ENCODE measurements at places on chromosomes 11 and 22. TPM values are rescaled to one million over a fixed set of nuclear protein-coding genes. Genes with fewer than 3 reads are reported as not detected.

The SHISA8 gene
- not detected for total RNA-seq

The CTTN gene
- total RNA-seq = 269 TPM

The OR51V1 gene
- not detected for total RNA-seq

The CREB3L1 gene
- total RNA-seq = 46.0 TPM

The TPBGL gene
- total RNA-seq = under 0.01 TPM

The KRTAP5-10 gene
- total RNA-seq = not detected

The BLID gene
- total RNA-seq = 2.7 TPM

The IL17RA gene
- total RNA-seq = 7.1 TPM

All from placental epithelial cell (primary cell).